Endodermal cell (in vitro differentiated cells): ENCODE measurements at places on chromosomes 11 and 22. TPM values are rescaled to one million over a fixed set of nuclear protein-coding genes. Genes with fewer than 3 reads are reported as not detected.

DNA sequence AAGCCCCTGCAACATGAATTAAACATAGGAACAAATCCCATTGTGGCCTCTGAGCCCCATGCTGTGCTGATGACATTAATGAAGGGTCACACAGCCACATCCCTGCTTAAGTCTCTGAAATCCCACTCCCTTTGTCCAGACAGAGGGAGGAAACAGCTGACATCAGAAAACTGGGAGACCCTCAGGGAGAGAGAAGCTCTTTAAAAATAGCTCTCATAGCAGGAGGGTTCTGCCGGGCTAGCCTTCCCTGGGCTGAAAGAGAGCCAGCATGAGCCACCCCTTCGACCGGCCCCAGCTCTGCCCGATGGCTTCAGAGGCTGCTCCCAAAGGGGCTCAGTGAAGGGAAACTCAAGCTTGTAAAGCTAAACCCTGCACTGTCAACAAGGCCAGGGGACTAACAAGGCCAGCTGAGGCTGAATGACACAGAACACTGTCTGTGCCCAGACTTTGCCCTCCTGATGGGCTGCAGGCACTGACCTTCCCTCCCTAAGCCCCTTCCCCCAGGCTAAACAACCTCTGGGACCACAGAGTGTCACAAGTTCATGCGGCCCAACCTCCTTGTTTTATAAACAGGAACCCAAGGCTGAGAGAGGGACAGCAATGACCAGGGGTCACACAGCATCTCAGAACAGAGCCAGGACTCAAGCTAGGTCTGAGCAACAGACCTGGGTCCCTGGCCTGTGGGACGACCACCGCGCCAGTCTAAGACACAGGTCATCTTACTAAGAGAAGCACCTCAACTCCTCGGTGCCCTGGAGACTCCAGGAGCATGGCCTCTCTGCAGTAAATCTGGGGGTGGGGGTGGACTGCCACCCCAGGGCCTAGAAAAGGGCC is 163.8 kb downstream of the CHST1 start:
- DNase-seq: peak; percentile 48
- peak overlapping the region; percentile 97 for H3K27ac ChIP-seq
- no peak overlapping the region for H3K4me3 ChIP-seq
- no peaks in the 10 kb centered on the region for H3K4me1 ChIP-seq

- peaks cover 6% of the 10 kb centered on the region for H3K4me1 ChIP-seq
- H3K4me3 ChIP-seq: peak overlapping the region; percentile 87
- H3K27ac ChIP-seq: no peak overlapping the region
- H3K36me3 ChIP-seq: peaks cover 30% of the 10 kb centered on the region
- no peak for DNase-seq
- no peaks in the 10 kb centered on the region for H3K27me3 ChIP-seq
Observed at GRCh38 chr22:50201191-50202129, 649 bp downstream of the SELENOO start.

The PLEKHA7 gene
- 21.9 to 42.6 TPM (median 25.6 TPM) in 3 replicates for total RNA-seq

DNA sequence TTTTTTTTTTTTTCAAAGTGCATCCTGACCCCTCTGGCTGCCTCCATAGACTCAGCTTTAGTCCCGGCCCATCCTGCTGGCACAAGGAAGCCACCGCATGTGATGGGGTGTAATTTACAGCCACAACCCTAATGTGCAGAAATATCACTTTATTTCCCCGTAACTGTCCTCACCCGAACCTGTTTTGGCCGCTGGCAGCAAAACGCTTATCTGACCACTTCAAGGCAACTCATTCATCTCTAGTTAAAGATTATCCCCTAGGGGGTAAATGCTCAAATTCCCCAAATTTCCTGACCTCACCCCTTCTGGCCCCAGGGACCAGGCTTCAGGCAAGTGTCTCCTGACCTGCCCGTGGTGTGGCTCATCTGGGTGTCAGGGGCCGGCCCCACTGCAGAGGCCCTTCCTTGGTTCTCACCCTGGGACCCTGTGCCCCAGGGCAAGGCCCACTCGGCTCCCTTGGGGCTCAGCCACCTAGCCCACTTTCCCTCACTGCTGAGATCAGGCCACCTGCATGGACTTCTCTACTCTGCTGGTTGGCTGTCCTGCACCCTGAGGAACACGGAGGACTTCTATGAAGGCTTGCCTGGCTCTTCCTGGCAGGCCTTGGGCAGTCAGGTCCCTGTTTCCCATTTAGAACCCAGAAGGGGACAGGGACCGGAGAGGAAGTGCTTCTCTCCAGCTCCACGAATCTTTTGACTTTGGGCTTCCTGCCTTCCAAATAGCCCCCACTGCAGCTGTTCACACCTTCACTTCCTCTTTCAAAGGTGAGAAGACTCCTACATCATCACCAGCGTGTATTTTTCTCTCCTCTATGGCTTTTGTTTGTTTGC is 53.3 kb downstream of the WNT11 start:
- peak overlapping the region; percentile 46 for H3K4me3 ChIP-seq
- peaks cover 66% of the 10 kb centered on the region for H3K27me3 ChIP-seq
- DNase-seq: peak; percentile 63
- peaks cover 6% of the 10 kb centered on the region for H3K4me1 ChIP-seq
- no peak overlapping the region for H3K27ac ChIP-seq
- H3K36me3 ChIP-seq: no peaks in the 10 kb centered on the region

GRCh38 chr11:32255841-32256240 is 165.0 kb downstream of the RCN1 start:
- H3K4me1 ChIP-seq: no peaks in the 10 kb centered on the region
- H3K36me3 ChIP-seq: no peaks in the 10 kb centered on the region
- no peak overlapping the region for H3K4me3 ChIP-seq
- no peak for DNase-seq
- H3K27ac ChIP-seq: no peak overlapping the region

GRCh38 chr11:37264783-37265182 is 666.7 kb upstream of the RAG2 start:
- no peaks in the 10 kb centered on the region for H3K27me3 ChIP-seq
- H3K27ac ChIP-seq: no peak overlapping the region
- H3K36me3 ChIP-seq: no peaks in the 10 kb centered on the region
- no peak overlapping the region for H3K4me3 ChIP-seq
- no peak for DNase-seq

DNA sequence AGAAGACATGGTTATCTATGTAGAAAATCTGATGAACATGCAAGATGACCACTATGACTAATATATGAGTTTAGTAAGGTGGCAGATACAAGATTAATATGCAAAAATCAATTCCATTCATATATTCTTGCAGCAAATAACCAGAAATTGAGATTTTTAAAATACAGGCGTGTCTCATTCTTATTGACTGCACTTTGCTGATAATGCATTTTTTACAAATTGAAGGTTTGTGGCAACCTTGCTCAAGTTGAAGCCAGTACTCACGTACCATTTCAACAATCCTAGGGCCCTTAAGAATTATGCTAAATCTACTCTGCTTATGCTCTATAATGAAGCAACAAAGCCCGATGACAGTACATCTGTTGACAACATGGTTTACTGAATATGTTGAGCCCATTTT is 104.6 kb downstream of the KCNQ1OT1 start:
- H3K27ac ChIP-seq: no peak overlapping the region
- no peak for DNase-seq
- no peaks in the 10 kb centered on the region for H3K4me1 ChIP-seq
- H3K36me3 ChIP-seq: no peaks in the 10 kb centered on the region
- no peak overlapping the region for H3K4me3 ChIP-seq

DNA sequence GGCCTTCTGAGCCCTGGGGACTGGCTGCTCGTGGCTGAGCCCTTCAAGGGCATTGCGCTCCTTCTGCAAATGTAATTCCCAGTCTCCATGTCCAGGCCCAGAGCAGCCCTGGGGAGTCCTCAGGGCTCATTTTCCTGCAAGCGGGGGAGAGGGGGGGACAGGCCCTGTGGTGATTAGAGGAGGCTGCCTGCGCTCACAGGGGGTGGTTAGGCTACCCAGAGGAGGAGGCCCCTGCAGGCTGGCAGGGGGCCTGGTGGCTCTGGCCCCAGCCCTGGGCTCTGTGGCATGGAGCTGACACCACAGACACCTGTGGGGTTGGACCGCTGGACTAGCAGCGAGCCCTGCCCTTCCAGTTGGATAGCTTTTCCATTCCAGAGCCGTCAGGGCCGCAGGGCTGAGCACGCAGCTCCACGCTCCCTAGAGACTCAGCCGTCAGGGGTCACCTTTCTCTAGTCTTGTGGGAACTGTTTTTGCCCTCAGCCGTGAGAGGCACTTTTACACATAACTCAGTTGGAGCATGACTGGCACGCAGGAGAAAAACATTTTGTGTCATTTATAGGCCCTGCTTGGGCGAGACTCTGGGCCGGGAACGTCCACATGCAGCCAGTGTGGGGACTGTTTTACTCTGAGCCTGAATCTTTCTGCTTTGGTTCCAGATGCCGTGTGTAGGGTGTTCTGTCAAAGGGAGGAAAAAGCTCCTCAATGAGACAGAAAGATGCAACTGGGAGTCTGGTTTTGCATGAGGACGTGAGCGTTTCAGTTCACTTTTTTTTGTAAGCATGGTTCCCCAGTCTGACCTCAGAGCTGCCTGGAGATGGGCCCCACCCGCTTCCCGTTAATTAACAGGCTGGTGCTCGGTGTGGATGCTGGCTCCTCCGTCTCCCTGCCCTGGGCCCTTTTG is 58.1 kb downstream of the LRP5 start:
- no peak overlapping the region for H3K4me3 ChIP-seq
- H3K27me3 ChIP-seq: no peaks in the 10 kb centered on the region
- H3K36me3 ChIP-seq: peaks cover 14% of the 10 kb centered on the region
- no peaks in the 10 kb centered on the region for H3K4me1 ChIP-seq
- H3K27ac ChIP-seq: peak overlapping the region; percentile 78
- DNase-seq: no peak
